ENCODE measurements at places on chromosomes 3 and 15.

- no peaks in the 10 kb centered on the region for H3K36me3 ChIP-seq
- no peak for DNase-seq
- no peaks in the 10 kb centered on the region for H3K4me1 ChIP-seq
- H3K27me3 ChIP-seq, result peaks cover 80% of the 10 kb centered on the region
Measured at GRCh38 chr3:11120091-11120805, 34.0 kb upstream of the HRH1 start.

DNA sequence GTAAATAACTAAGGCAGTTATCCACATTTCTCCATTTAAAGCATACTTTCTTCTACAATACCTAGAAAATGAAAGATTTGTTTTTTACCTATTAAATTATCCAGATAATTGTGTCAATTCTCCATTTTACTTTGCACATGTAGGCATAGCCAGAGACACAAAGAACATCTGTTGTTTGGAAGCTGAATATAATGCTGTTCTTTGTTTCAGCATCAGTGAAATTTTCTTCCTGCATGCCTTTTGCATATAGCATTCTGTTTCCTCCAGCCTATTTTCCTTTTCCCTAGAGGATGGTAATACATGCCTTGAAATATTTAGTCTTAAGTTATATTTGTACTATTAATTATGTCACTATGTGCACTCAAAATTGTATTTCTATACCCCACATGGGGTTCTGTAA, 233.7 kb downstream of the CNTN6 start:
- H3K36me3 ChIP-seq, result no peaks in the 10 kb centered on the region
- H3K4me3 ChIP-seq, result no peak overlapping the region
- no peaks in the 10 kb centered on the region for H3K27me3 ChIP-seq
- no peak for DNase-seq
- H3K4me1 ChIP-seq, result no peaks in the 10 kb centered on the region

DNA sequence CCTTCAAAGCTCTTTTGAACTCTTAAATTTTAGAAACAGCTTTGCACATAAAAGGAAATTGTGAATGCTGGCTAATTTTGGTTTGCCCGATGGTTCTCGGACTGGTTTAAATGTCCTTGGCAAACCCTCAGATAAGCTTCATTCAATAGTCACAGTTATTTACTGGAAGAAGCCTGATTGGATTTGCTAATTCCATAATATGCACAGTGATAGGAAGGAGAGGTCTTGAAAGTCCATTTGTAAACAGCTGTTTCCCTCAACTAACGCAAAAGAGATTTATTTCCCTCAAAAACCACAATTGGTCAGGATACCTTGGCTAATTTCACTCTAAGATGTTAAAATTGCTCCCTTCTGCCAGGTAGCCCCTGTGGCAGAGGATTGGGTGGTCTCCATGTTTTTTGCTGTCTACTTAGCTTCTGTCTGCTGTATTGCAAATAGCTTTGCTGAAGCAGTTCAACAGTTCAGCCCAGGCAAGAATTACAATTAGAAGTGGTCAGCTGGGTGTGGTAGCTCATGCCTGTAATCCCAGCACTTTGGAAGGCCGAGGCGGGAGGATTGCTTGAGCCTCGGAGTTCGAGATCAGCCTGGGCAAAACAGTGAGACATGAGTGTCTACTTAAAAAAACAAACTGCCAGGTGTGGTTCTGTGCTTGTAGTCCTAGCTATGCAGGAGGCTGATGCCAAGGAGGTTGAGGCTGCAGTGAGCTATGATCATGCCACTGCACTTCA, 30.6 kb upstream of the PROK2 start:
- no peaks in the 10 kb centered on the region for H3K36me3 ChIP-seq
- no peak overlapping the region for H3K4me3 ChIP-seq
- H3K27ac ChIP-seq, result no peak overlapping the region
- H3K4me1 ChIP-seq, result no peaks in the 10 kb centered on the region

GRCh38 chr3:58724336-58724735, 57.8 kb upstream of the FAM3D start:
- no peaks in the 10 kb centered on the region for H3K4me1 ChIP-seq
- no peak overlapping the region for H3K4me3 ChIP-seq
- no peak for DNase-seq
- no peak overlapping the region for H3K27ac ChIP-seq
- H3K36me3 ChIP-seq, result peaks cover 1% of the 10 kb centered on the region

DNA sequence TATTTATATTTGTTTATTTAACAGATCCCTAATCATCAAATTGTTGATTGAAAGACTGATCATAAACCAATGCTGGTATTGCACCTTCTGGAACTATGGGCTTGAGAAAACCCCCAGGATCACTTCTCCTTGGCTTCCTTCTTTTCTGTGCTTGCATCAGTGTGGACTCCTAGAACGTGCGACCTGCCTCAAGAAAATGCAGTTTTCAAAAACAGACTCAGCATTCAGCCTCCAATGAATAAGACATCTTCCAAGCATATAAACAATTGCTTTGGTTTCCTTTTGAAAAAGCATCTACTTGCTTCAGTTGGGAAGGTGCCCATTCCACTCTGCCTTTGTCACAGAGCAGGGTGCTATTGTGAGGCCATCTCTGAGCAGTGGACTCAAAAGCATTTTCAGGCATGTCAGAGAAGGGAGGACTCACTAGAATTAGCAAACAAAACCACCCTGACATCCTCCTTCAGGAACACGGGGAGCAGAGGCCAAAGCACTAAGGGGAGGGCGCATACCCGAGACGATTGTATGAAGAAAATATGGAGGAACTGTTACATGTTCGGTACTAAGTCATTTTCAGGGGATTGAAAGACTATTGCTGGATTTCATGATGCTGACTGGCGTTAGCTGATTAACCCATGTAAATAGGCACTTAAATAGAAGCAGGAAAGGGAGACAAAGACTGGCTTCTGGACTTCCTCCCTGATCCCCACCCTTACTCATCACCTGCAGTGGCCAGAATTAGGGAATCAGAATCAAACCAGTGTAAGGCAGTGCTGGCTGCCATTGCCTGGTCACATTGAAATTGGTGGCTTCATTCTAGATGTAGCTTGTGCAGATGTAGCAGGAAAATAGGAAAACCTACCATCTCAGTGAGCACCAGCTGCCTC, 14.7 kb downstream of the THBS1 start:
- no peaks in the 10 kb centered on the region for H3K36me3 ChIP-seq
- no peaks in the 10 kb centered on the region for H3K27me3 ChIP-seq
- H3K4me1 ChIP-seq, result peaks cover 8% of the 10 kb centered on the region
- no peak overlapping the region for H3K4me3 ChIP-seq

DNA sequence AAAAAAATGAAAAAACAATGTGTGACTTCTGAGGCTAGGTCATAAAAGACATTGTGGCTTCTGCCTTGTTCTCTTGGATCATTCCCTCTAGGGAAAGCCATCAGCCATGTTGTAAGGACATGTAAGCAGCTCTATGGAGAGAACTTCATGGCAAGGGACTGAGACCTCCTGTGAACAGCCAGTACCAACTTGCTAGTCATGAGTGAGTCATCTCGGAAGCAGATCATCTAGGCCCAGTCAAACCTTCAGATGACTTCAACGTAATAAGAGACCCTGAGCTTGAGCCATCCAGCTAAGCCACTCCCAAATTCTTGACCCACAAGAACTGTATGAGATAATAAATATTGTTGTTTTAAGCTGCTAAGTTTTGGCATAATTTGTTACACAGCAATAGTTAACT, 4.9 kb downstream of the MON1A start:
- H3K27me3 ChIP-seq, result no peaks in the 10 kb centered on the region
- H3K36me3 ChIP-seq, result peaks cover 5% of the 10 kb centered on the region
- no peak overlapping the region for H3K27ac ChIP-seq
- H3K4me1 ChIP-seq, result peaks cover 21% of the 10 kb centered on the region
- DNase-seq, result no peak

- no peaks in the 10 kb centered on the region for H3K36me3 ChIP-seq
- H3K27me3 ChIP-seq, result no peaks in the 10 kb centered on the region
- no peak for DNase-seq
- H3K4me3 ChIP-seq, result no peak overlapping the region
- H3K4me1 ChIP-seq, result no peaks in the 10 kb centered on the region
- no peak overlapping the region for H3K27ac ChIP-seq
Measured at GRCh38 chr3:141845407-141846049, 30.9 kb upstream of the ATP1B3 start.

All from central memory CD8-positive, alpha-beta T cell (primary cell).